CD8-positive, alpha-beta T cell (primary cell): ENCODE measurements at places on chromosomes 13 and 19.

DNA sequence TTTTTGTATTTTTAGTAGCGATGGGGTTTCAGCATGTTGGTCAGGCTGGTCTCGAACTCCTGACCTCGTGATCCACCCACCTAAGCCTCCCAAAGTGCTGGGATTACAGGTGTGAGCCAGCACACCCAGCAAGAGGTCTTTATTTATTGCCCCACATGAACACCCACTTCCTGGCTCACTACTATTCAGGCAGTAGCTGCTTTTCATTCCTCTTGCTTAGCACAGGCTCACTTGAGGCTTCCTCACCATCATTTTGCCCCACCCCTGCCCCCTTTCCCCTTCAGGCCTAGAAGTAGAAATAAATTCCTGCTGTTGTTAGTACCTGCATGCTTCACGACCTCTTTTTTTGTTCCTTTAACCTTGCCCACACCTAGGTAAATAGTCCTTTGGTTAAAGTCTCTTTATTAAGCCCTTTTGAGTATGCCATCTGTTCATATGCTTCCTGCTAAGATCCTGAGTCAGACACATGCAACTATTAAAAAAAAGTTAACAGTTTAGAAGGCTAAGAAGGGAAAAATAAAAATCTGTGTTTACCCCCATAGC lies 33.5 kb upstream of the ITM2B start:
- no peak for DNase-seq

- no peak for DNase-seq
Measured at GRCh38 chr13:33278913-33279312, 6.6 kb downstream of the STARD13 start.

DNA sequence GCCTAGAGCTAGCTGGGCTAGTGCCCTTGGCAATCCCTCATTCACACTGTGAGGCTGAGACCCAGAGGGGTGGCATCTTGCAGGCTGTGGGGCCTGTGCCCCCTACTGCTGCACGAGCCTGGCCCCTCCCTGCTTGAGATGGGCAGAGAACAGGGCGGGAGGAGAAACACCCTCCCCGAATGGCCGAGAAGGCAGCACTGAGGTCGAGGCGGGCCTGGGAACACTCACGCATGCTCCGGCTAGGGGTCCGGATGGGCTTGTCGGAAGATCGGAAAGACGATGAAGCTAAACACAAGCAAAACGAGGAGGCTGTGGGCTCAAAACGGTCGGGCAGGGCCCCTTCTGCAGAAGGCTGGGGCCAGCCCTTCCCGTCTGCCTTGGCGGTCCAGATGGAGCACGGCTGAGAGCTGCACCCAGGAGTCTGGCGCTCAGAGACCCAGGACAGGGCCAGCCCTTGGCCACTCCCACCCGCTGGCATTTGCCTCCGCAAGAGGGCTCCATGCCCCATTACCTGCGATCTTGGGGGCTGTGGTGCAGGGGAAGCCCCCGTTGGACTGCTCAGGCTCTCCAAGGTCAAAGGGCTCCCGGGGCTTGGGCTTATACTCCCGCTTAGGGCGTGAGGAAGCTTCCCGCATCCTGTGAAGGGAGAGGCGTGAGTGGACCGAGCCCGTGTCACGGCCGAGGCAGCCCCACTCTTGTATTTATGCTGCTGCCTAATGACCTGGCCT lies 18.9 kb downstream of the MPND start:
- DNase-seq: no peak

GRCh38 chr13:103272770-103273169 lies 206.6 kb upstream of the SLC10A2 start:
- DNase-seq: no peak

- DNase-seq: no peak
Measured at GRCh38 chr13:74910415-74910814, 571.6 kb downstream of the TBC1D4 start.

DNA sequence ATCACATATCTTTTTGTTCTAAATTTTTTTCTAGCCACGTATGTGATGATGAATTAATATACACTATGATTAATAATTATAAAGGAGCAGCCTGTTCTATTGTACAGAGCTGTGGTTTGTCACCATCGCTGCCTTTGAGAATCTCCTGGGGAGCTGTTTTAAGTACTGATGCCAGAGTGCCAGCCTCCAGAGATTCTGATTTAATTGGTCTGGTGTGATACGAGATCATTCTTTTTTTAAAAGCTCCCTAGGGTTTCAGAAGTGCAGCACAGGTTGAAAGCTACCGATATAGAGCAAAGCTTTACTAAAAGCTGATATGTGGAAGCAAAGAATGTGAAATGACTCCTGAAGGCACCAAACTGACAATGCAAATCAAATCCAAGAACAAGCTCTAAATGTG lies 314.7 kb downstream of the ITGBL1 start:
- DNase-seq: no peak

GRCh38 chr19:53504885-53505284 lies 33.1 kb upstream of the ZNF331 start:
- DNase-seq: no peak

DNA sequence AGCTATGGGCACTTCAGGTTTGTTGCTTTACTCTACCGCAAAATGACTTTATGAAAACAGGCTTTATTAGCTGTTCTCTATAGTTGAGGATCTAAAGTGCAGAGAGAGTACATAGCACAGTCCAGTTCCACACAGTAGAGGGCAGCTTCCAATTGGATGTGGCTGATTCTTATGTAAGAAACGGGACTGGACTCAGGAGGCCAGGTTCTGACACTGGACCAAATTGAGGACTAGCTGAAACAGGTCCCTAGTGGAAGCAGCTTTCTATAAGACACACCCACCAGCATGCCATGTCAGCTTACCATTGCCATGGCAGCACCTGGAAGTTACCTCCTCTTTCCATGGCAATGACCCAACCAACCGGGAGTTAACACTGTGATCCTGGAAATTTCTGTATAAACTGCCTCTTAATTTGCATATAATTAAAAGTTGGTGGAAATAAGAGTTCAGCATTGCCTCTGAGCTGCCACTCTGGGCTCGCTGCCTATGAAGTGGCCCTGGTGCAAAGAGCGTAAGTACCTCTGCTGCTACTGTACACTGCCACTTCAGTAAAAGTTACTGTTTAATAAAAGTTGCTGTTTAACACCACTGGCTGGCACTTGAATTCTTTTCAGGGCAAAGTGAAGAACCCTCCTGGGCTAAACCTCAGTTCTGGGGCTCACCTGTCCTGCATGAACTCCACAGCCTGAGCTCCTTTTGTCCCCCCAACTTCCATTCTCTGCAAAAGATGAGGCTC lies 211.9 kb upstream of the SLC10A2 start:
- DNase-seq: no peak

DNA sequence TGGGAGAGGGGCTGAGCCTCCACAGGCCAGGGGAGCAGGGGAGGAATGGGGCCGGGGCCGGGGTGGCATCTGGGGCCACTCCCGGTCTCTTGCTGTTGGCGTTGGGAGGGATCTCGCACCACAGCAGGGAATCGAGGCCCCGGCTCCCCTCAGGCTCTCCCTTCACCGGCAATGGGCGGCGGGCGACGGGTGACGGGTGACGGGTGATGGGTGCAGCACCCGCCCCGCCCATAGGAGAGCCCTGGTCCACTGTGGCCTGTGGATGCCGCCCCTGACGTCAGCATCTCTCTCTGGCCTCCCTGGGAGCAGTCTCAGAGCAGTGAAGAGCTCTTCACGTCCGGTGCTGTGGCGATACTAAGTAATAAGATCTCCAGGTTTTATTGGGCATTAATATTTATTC lies 133.6 kb downstream of the KDM4B start:
- DNase-seq: no peak

GRCh38 chr13:29156136-29156535 lies 336.0 kb downstream of the MTUS2 start:
- DNase-seq: no peak

DNA sequence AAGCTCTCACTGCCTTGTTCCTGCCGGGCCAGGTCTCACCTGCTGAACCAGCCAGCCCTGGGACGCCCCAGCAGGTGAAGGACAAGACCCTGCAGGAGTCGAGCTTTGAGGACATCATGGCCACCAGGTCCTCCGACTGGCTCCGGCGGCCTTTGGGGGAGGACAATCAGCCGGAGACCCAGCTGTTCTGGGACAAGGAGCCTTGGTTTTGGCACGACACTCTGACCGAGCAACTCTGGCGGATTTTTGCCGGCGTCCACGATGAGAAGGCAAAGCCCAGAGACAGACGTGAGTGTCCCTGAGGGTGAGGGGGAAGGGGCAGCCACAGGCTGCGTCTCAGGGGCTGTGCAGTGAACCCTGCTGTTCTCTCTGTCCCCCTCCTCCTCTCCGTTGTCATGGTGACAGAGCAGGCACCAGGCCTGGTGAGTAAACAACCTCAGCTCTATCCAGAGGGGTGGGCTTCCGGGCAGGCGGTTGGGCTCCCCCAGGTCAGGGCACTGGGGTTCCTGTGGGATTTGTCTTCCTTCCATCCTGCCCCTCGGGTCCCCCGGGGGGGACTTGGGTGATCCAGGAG lies 9.7 kb downstream of the TLE6 start:
- no peak for DNase-seq

DNA sequence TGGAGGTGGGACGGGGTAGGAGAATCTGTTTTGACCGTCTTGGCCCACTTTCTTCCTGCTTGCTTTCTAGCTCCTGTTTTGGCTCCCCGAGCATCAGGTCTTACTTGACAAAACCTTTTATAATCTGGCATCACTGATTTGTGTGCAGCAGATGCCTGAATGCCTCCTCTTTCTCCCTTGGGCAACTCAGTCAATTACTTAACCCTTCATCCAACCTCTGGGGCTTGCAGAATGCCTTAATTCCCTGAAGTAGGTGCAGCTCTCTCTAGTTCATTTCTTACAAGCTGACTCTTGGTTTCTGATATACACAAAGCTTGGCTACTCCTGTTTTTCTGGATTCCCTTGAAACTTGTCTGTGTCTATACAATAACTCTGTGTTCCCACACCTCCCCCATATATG lies 5.7 kb upstream of the NUP58 start:
- no peak for DNase-seq

GRCh38 chr19:16266586-16266942 lies 58.1 kb upstream of the KLF2 start:
- DNase-seq: peak; percentile 67
